Heart left ventricle (tissue), 16 donors: ENCODE measurements at places on chromosomes 16 and 17.

GRCh38 chr17:41507315-41507880 is 2.0 kb upstream of the KRT13 start:
- H3K27me3 ChIP-seq: no peaks in the 10 kb centered on the region
- no peaks in the 10 kb centered on the region for H3K4me1 ChIP-seq
- H3K27ac ChIP-seq: no peak overlapping the region

DNA sequence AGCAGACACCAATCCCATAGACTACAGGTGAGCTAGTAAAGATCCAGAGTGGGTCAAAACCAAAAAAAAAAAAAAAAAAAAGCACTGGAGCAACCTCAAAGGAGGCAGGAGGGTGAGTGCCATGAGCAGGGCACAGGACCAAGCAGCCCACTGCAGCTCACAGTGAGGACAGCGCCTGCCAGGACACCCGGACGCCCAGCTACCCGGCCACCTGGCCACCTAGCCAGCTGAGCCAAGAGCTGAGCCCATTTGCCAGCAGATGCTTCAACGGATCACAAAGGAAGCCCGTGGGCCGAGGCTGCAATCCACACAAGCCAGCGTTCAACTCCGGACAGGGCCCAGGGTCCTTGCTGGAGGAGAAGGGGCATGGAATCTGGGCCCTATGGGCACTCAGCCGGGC is 15.1 kb downstream of the AXIN1 start:
- H3K27ac ChIP-seq: no peak overlapping the region
- H3K4me1 ChIP-seq: peaks cover 5% of the 10 kb centered on the region
- no peaks in the 10 kb centered on the region for H3K36me3 ChIP-seq
- no peak overlapping the region for H3K4me3 ChIP-seq
- no peaks in the 10 kb centered on the region for H3K27me3 ChIP-seq

DNA sequence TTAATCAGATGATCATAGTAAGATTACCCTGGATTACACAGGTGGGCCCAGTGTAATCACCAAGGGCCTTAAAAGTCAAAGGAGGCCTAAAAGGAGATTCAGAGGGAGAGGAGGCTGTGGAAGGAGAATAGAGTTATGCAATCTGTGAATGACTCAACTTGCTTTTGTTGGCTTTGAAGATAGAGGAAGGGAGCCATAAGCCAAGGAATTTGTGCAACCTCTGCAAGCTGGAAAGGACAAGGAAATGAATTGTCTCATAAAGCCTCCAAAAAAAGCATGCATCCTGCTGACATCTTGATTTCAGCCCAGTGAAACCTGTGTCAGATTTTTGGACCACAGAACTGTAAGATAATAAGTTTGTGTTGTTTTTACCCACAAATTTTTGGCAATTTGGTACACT is 109.6 kb downstream of the CNTNAP4 start:
- no peaks in the 10 kb centered on the region for H3K27me3 ChIP-seq
- no peaks in the 10 kb centered on the region for H3K4me1 ChIP-seq
- DNase-seq: no peak
- H3K4me3 ChIP-seq: no peak overlapping the region
- no peaks in the 10 kb centered on the region for H3K36me3 ChIP-seq

DNA sequence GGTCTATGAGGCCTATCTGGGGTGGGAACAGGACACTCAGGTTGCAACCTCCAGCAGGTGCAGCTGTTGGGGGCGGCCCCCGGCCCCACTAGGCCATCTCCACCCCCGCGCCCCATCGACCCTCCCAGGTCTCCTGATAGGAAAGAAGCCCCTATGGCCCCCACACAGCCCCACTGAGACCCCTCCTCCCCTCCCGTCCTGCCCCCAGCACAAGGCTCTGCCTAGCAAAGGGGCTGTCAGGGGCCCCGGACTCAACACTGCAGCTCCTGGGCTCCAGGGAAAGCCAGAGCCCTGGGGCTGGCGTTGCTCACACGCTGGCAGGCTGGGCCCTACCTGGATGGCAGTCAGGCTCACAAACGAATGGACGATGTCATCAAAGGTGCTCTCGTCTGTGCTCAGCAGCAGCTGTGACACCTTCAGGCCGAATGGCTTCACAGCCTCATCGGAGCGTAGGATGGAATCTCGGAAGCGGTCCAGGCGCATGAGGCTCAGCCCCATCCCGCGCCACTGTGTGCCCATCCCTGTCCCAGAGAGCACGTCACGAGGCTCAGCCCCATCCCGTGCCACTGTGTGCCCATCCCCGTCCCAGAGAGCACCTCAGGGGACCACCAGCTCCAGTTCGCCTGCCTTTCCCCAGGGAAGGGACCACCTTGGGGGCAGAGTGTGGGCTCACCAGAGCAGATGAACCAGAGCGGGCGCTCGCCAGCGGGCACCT is 7.3 kb downstream of the FASN start:
- DNase-seq: no peak
- H3K36me3 ChIP-seq: peaks cover 96% of the 10 kb centered on the region
- H3K27ac ChIP-seq: no peak overlapping the region
